ENCODE measurements at places on chromosomes 16 and 17.

GRCh38 chr17:70100983-70101382, 26.0 kb downstream of the KCNJ16 start:
- DNase-seq, result no peak

DNA sequence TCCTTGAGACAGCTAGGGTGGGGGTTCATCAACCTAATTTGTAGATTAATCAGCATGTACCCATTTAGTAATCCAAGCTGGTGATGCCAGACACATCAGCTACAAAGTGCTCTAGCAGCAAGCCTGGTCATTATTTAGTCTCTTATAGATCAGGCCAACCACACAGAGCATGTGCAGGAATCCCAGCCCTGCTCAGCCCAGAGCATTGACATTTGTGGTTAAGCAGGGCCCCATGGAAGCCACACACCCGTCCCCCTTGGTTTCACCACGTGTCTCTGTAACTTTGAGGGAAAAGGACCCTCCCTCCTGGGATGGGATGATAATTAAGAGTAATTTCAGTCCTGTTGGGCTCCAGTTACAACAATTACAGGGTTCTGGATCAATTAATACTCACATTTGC, 268.8 kb upstream of the RPL38 start:
- no peak for DNase-seq

DNA sequence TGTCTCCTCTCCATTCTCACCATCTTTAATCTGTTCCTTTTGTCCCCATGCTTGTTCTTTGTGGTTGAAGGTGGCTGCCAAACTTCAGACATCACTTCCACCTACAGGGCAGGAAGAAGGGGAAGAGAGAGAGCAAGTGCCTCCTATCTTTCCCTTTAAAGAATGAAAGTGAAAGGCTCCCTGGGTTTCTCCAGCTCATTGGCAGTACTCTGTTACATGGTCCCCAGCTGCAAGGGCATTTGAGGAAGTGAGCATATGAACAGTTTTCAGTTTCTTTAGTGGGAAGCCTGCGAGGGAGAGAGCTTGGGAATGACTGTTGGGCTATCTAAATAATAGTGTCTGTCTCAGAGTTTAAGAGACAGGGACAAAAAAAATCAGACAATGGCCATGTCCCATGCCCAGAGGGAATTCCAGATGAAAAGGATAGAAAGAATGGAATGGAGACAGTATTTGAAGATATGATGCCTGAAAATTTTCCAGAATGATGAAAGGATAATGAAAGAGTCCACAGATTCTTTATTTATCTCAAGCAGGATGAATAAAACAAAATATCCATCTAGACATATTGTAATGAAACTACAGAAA, 159.9 kb downstream of the LGALS9B start:
- no peak for DNase-seq

DNA sequence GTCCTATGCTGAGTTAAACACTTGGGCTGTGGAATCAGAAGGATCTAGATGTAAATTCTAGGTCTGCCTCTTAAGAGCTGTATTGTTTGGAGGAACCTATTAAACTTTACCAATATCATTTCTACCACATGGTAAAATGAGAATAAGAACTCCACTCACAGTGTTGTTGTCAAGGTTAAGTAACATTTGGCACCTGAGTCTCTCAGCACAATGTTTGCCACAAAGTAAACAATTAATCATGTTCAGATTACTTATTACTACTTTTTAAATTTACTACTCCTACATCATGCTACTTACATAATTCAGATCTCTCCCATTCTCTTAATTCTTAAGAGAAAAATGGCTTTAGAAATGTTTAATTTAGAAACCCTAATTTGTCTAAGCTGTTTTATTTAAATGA, 305.9 kb downstream of the CA10 start:
- no peak for DNase-seq

- no peak for DNase-seq
Observed at GRCh38 chr16:72430121-72430520, 258.2 kb upstream of the PMFBP1 start.

- DNase-seq, result no peak
Observed at GRCh38 chr16:56203052-56203451, 11.8 kb downstream of the GNAO1 start.

Measured in adrenal gland (tissue), 19 donors.